ENCODE measurements at places on chromosomes 2 and 18.

DNA sequence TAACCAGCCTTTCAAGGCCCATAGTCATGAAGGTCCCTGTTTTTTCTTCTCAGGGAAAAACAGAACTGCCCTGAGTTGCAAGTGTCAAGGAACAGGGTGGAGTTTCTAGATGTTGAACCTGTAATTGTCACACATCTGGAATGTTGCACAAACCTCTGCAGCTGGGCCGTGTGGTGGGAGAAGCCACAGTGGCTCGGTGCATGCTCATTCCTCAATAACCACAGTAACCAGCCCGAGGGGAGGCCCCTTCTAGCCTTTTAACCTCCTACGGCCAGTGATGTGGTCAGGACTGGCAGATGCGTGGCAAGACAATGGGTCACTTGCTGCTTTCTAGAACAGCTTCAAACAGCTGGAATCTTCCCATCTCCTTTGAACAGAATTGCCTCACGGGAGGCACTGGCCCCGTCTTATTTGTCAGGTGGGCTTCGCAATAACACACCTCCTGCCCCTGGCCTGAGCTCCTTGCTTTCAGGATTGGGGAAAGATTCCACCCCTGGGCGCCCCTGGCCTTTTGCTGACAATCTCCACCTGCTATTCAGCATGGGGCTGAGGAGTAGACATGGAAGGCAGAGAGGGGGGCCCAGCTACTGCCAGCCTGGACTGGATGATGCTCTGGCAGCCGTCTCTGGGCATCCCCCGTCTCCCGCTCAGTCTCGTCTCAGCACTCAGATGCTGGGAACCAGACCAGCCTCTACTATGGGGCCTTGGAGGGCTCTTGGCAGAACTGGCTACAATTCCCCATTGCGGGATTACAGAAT lies 102.9 kb downstream of the KLHL29 start:
- DNase-seq, result no peak

DNA sequence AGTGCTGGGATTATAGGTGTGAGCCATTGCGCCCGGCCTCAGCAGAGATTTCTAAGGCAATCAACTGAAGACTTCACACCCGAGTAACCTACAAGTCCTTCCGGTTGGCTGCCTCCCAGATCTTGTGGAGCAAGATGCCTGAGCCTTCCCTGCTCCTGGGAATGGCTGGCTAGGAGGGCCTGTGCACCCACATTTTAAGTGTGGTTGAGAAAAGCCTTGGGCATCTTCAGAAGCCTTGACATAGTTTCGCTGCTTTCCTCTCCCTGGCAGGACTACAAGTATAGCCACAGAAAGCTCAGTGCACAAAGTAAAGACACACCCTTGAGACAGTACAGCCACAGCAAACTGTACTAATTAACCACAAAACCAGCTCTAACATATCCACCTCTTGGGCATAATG lies 35.2 kb downstream of the E2F6 start:
- no peak for DNase-seq

DNA sequence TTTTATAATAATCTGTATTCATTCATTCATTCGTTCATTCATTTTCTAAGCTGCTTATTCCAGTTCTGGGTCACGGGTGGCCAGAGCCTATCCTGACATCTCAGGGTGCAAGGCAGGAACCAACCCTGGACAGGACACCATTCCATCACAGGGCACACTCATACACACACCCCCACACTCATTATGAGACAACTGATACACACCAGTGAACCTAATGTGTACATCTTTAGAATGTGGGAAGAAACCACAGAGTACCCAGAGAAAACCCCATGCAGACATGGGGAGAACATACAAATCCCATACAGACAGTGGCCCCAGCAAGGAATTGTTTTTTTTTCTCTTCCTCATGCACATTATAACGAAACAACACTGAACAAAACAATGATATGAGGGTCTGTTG lies 54.7 kb downstream of the RTN4 start:
- no peak for DNase-seq

- no peak for DNase-seq
Observed at GRCh38 chr2:187577310-187577709, 23.1 kb upstream of the TFPI start.

GRCh38 chr18:1408376-1408775 lies 503.7 kb downstream of the ADCYAP1 start:
- no peak for DNase-seq

DNA sequence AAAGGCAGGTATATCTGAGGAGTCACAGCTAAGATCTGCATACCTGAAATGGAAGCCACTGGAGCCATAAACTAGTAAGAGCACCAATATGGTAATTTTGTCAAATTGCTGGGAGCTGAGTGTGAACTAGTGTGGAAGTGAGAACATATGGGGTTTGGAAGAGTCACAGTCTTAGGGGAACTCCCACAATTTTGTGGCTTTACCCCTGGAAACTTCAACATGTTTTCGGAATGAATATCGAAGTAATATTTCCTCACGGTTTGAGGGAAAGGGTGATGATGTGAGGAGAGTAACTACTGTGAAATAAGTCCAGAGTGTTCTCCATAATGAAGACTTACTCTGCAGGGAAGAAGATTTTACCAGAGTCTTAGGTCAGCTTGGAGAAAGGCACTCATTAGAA lies 565.9 kb downstream of the RIT2 start:
- DNase-seq, result no peak

DNA sequence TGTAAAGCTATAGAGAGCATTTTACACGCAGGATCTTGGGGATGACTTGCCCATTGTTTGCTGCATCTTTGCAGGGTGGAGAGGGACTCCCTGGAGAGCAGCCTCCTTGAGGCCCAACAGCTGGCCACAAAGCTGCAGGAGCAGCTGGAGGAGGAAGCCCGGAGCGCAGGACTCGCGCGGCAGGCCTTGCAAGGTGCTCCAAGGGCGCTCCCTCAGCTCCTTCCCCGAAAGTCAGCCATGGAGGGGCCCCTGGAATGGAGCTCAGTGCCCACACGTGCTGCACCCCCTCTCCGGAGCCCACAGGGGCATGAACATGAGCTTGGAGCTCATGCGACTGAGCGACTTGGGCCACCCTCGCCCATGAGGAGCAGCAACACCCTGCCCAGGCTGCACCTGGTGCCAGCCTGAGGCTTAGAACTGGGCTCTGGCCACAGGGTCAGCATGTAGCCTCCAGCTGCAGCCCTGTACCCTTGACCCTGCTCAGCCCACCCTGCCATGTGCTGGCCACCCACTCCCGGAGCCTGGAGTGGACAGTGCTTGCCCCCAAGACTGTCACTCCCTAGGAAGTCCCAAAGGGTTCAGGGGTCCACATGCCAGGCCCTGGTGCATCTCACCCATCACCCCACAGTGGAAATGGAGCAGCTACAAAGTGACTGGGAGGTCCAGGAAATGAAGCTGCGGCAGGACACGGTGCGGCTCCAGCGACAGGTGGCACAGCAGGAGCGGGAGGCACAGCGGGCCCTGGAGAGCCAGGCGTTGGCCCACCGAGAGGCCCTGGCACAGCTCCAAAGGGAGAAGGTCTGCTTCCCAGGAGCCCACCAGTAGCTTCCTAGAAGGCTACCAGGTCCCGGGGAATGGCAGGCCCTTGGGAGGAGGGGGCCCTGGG lies 43.0 kb downstream of the CROCC2 start:
- no peak for DNase-seq

GRCh38 chr2:224909885-224910573 lies 132.2 kb downstream of the DOCK10 start:
- DNase-seq, result no peak

DNA sequence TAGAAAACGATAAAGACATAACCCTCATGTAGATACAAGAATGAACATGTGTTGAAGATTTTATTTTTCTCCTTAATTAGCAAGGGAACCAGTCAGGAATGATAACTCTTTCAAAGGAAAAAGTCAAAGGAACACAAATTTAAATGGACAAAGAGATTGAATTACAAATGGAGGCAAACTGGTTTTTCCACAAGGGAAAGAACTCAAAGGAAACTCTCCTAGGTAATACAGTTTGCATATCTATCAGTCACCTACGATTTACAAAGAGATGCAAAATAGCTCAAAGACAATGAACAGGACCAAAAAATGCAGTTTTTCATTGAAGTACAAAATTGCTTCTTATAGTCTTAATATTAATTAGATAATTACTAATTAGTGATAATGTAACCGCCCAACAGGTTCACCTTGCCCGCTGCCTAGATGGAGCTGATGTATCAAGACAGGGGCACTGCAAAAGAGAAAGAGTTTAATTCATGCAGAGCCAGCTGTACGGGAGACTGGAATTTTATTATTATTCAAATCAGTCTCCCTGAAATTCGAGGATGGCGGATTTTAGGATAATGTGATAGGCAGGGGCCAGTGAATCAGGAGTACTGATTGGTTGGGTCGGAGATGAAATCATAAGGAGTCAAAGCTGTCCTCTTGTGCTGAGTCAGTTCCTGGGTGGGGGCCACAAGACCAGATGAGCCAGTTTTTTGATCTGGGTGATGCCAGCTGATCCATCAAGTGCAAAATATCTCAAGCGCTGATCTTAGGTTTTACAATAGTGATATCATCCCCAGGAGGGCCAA lies 151.0 kb downstream of the TMEM17 start:
- DNase-seq, result no peak

DNA sequence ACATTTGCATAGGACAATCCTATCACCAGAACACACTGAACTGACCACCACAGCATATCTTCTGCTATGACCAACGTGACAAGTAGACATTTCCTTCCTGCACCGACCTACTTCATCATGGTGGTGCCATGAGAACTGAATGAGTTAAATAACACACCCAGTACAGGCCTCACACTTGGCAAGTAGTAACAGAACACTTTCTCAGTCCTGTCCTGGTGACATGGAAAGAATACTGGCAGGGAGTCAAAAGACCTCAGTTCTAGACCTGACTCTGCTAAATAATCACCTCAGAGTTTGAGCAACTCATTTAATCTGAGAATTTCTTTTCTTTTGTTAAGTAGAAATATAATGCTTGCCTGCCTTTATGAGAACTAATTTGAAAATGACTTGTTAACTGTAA lies 186.3 kb upstream of the SMAD7 start:
- DNase-seq, result no peak

GRCh38 chr18:3225588-3225987 lies 5.8 kb upstream of the MYOM1 start:
- no peak for DNase-seq

- DNase-seq, result no peak
Observed at GRCh38 chr2:66587216-66587615, 152.3 kb downstream of the MEIS1 start.

DNA sequence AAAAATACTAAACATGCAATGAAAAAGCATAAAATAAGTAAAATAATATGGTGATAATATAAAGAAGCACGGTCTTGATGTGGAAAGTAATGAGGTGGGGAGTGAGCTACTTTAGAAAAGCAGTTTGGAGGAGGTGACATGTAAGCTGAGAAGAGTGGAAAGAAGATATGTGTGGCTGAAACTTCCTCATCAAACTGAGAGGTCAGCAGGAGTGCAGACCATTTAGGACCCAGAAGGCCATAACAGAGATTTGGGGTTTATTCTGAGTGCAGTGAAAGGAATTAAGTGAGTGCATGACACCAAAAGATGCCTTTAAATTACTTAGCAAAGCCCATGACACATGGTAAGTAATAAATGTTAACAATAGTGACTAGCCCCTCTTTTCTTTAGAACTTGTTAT lies 24.4 kb upstream of the TMEM182 start:
- DNase-seq, result no peak

- DNase-seq, result no peak
Observed at GRCh38 chr2:209834767-209835166, 63.1 kb downstream of the UNC80 start.

DNA sequence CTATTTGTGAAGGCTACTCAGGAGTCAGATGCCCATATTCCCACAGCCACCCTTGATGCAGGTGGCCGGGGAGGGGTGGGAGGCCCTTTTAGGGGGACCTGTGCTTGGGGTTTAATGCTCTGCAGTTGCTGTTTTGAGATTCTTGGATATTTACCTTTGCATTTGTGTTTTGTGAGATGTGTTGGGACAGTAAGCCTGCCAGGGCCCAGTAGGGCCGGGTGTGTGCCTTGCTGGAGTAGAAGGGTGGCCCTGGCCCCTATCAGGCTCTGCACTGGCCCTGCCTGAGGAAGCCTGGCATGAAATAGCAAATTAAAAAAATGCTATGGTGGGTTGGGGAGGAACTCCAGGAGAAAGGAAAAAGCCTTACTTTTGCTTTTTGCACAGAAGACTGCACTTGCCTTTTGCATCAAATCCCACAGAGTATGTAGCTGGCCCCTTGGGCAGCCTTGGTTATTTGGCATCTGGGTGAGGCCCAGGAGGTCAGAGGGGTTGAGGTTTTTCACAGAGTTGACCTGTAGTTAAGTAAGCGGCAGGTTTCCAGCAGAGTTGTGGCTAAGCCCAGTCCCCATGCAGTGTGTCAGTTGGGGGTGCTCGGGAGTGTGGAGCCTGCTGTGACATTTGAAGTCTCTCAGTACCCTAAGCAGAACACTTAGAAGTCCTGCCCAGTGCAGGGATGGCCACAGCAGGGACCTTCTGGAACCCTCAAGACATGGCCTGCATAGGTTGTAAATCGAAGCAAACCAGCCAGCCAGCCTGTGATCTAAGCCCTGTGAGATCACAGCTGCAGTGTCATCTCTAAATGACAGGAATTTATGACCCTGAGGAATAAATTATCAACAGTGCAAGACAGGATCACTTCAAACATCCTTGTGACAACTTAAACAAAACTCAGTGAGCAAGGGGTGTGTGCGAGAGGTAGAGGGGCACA lies 68.8 kb downstream of the SH3RF3 start:
- DNase-seq, result no peak

- DNase-seq, result no peak
Observed at GRCh38 chr2:136373841-136374240, 255.9 kb upstream of the CXCR4 start.

DNA sequence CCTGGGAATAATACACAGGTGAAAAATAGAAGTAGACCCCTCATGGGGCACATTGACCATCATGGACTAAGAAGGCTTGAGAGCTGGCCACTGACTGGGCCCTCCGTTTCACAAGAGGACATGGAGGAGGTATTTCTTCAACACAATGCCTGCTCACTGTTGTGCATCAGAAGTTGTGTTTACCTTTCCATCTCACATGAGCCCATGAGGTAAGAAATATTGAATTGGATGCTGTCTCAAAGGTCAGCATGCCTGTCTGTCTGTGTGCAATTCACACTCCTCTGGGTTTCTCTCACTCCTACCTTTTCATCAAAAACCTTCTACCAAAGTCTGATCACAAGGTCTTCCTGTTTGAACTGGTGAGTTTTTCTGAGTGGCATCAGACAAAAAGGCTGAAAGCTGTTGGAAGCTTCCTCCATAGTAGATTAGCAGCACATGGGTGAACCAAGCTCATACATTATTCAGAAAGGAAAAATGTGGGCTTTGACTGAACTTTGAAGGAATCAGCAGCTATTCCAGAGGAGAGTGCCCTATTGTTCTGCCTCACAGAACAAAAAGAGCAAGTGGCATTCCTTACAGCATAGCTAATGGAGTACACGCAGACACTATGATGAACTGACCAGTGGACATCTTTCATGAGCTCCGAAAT lies 143.2 kb upstream of the RND3 start:
- DNase-seq, result no peak

DNA sequence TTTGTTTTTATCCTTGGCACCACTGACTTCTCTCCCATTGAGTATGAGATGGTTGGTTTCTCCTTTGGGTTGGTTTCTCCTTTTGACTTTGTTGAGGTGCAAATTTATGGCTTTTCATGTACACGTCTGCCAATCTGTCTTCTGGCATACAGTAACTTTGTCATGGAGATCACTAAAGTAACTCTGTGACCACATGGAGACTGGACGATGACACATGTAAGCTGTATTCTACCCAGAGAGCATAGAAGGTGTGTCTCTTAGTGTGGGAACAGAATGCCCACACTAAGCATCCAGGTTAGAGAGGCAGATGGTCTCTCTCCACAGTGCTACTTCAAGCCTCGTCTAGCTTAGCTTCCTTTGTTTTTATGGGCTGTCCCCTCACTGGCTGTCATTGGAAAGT lies 897.5 kb downstream of the SUCLG1 start:
- no peak for DNase-seq

GRCh38 chr2:177044671-177045070 lies 167.9 kb upstream of the HNRNPA3 start:
- DNase-seq, result no peak

All from activated T-helper 1 cell treated with anti-CD3 and anti-CD28 coated beads, Interleukin-2, amount 50 U/mL, for 16 hours (primary cell).